ENCODE measurements at places on chromosomes 7 and 10. TPM values are rescaled to one million over a fixed set of nuclear protein-coding genes. Genes with fewer than 3 reads are reported as not detected.

CRHR2 gene
- total RNA-seq: not detected

DOCK1 gene
- 64.6 TPM for total RNA-seq

- H3K4me3 ChIP-seq: no peak overlapping the region
- H3K4me1 ChIP-seq: no peaks in the 10 kb centered on the region
- no peaks in the 10 kb centered on the region for H3K36me3 ChIP-seq
- no peak overlapping the region for H3K27ac ChIP-seq
- no peaks in the 10 kb centered on the region for H3K27me3 ChIP-seq
These were observed 178.5 kb downstream of the GNAI1 start for GRCh38 chr7:80313067-80313626.

GRCh38 chr7:128054511-128054910 lies 23.3 kb upstream of the LRRC4 start:
- H3K27me3 ChIP-seq: no peaks in the 10 kb centered on the region
- H3K4me3 ChIP-seq: no peak overlapping the region
- H3K27ac ChIP-seq: no peak overlapping the region
- no peak for DNase-seq

- peaks cover 83% of the 10 kb centered on the region for H3K4me1 ChIP-seq
- H3K27me3 ChIP-seq: no peaks in the 10 kb centered on the region
- DNase-seq: no peak
- no peaks in the 10 kb centered on the region for H3K36me3 ChIP-seq
- peak overlapping the region; percentile 99 for H3K27ac ChIP-seq
- peak overlapping the region; percentile 18 for H3K4me3 ChIP-seq
These were observed 9.4 kb downstream of the PTEN start for GRCh38 chr10:87872828-87873227.

DNA sequence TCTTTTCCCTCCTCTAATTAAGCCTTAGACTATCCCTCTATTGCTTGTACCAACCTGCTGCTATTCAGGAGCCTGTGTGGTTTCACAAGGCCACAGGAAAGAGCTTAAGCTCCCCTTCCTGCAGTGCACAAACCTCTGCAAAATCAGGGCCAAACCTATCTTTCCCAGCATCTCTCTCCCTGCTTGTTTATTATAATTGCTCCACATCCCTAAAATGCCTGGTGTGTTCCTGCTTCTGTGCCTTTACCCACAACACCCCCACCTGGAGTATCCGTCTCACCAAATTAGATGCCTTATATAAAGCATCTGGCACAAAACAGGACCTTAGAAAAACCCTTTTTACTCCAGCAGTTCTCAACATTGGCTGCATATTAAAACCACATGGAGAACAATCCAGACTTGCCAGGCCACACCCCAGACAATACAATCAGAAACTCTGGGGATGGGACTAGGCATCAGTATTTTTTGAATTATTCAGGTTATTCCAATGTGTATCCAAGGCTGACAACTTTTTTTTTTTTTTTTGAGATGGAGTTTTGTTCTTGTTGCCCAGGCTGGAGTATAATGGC lies 16.7 kb downstream of the SEC31B start:
- no peaks in the 10 kb centered on the region for H3K4me1 ChIP-seq
- no peak overlapping the region for H3K4me3 ChIP-seq
- no peak overlapping the region for H3K27ac ChIP-seq
- no peaks in the 10 kb centered on the region for H3K27me3 ChIP-seq
- H3K36me3 ChIP-seq: no peaks in the 10 kb centered on the region
- DNase-seq: no peak

GRCh38 chr10:75029857-75030256 lies 81.6 kb upstream of the SAMD8 start:
- peaks cover 33% of the 10 kb centered on the region for H3K36me3 ChIP-seq
- no peak overlapping the region for H3K4me3 ChIP-seq
- DNase-seq: no peak
- no peak overlapping the region for H3K27ac ChIP-seq
- H3K27me3 ChIP-seq: no peaks in the 10 kb centered on the region
- no peaks in the 10 kb centered on the region for H3K4me1 ChIP-seq

DNA sequence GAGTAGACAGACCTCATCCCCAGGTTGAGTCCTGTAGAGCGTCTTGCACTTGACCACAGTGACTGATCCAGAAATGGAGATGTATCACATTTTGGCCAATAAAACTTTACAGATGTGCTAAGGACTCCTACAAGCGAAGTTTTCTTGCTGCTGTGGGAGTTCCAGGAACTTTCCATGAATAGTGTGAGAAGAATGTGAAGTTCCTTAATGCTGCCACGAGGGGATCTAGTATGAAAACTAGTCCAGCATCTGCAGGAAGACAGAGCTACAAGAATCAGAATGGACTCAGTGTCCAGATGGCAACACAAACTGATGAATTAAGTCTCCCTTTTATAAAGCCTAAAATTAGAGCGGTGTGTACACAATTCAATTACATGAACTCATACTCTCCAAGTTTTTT lies 14.8 kb upstream of the LSM8 start:
- H3K27ac ChIP-seq: no peak overlapping the region
- no peaks in the 10 kb centered on the region for H3K36me3 ChIP-seq
- H3K27me3 ChIP-seq: no peaks in the 10 kb centered on the region
- DNase-seq: no peak

GRCh38 chr10:102643336-102644065 lies 778 bp upstream of the TRIM8 start:
- no peaks in the 10 kb centered on the region for H3K36me3 ChIP-seq
- no peaks in the 10 kb centered on the region for H3K27me3 ChIP-seq
- H3K4me3 ChIP-seq: peak overlapping the region; percentile 72

DNA sequence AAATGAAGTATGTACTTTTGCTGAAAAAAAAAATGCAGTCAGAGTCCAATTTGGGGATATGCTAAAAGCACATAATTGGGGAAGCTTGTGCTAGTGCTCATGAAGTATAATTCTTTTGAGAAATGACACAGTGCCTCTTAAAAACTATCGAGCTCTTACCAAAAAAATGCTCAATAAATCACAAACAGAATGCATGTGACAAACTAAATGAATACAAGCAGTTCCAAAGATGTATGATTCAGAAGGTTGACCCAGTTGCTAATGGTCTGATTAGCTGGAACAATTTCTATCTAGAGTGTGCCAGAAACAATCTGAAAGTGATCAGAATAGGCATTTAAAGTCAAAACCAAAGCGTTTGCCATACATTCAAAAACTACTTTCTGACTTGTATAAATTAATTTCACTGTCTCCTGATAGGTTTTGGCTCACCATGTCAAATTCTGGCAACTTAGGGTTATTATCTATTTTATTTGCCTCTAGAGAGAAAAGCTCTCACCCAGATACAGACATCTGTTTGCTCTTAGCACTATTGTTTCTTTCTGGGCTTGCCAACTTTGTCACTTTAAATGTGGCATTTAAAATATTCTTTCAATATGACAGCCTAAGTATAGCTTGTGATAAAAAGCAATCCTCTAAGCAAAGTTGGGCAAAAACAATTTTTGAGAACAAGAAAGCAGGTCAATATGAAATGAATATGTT lies 114.7 kb upstream of the AHR start:
- no peaks in the 10 kb centered on the region for H3K27me3 ChIP-seq
- H3K4me3 ChIP-seq: no peak overlapping the region
- no peak for DNase-seq
- H3K27ac ChIP-seq: peak overlapping the region; percentile 9

Data from vagina (tissue), 2 donors.